T1000 (cell line): ENCODE measurements at places on chromosomes 13 and 19.

DNA sequence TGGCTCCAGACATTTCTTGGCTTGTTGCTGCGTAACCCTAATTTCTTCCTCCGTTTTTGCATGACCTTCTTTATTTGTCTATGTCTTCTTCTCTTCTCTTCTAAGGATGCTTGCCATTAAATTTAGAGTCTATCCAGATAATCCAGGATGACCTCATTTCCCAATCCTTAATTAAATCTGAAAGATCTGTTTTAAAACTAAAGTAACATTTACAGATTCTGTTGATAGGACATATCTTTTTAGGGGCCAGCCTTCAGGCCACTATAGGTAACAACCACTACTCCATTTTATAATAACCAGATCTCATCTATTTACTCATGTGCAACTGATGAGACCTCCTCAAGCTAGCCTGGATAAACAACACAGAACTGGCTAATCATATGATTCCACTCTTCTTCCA, 490.5 kb upstream of the SLC10A2 start:
- DNase-seq: no peak

DNA sequence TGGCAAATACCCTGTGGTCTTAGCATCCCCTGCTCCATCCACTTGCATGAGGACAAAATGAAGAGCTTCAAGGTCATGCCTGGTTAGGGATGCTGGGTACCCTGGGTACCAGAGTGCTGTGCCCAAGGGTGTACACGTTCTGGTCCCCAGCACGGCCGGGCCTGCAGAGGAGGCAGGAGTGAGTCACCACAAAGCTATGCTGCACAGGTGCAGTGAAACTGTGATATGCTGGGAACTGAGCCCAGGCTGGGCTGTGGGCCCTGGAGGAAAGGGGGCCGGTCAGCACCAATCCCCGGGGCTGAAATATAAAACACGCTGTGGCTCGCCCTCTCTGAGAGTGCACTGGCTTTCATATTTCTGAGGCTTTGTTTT, 95.1 kb downstream of the TSHZ3 start:
- DNase-seq: no peak

DNA sequence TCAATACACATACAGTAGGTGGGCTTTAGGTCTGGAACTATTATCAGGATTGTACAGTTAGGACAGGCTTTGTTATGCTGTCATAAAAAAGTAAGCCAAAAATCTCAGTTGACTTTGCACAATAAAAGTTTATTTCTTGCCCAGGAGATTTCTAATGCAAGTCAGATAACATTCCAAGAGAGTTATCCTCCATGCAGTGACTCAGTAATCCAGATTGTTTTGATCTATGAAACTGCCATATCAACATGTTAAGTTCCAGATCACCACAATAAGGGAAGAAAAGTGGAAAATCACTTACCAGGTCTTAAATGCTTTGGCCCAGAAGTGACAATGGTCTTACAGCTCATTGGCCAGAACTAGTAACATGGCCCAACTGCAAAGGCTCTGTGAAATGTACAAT, 636.2 kb upstream of the KLF12 start:
- DNase-seq: no peak

- DNase-seq: no peak
These were observed 22.4 kb downstream of the EPSTI1 start for GRCh38 chr13:42969565-42970172.

DNA sequence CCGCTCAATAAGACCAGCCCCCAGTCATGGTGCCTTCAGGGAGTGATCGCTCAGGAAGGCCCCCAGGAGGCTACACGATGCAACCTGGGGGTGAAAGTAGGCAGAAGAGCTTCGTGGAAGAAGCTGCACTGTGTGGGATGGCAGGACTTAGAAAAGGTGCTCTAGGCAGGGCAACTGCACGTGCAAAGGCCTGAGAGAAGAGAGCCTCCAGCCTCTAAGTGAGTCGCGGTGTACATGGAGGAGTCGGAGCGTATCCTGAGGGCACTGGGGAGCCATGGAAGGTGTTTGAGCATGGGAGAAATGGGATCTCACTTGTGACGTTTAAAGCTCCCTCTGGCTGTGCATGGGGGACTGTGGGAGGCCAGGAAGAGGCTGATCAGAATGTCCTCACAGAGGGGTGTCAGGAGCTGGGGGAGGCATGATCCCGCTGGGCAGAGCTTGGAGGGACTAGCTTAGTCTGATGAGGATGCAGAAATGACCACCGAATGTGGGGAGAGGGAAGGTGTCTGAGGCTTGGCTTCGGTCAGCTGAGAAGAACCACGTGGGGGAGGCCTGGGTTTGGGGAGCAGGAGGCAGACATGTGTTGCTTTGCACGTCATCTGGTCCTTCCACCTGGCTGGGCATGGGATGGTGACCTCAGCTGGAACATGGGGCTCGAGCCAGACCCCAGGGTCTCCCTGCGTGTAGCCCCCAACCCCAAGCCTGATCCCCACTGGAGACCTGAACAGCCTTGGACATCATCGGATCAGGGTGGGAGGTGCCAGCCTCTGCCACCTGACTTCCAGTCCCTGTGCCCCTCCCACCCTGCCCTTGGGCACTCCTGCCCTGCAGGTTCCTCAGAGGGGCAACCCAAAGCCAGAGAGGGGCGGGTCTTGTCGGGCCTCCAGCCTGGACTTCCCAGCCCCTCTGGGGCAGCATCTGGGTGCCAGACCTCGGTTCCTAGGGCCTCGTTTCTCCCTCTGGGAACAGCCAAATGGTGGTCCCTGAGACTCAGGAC, 1.1 kb downstream of the APC2 start:
- DNase-seq: no peak

DNA sequence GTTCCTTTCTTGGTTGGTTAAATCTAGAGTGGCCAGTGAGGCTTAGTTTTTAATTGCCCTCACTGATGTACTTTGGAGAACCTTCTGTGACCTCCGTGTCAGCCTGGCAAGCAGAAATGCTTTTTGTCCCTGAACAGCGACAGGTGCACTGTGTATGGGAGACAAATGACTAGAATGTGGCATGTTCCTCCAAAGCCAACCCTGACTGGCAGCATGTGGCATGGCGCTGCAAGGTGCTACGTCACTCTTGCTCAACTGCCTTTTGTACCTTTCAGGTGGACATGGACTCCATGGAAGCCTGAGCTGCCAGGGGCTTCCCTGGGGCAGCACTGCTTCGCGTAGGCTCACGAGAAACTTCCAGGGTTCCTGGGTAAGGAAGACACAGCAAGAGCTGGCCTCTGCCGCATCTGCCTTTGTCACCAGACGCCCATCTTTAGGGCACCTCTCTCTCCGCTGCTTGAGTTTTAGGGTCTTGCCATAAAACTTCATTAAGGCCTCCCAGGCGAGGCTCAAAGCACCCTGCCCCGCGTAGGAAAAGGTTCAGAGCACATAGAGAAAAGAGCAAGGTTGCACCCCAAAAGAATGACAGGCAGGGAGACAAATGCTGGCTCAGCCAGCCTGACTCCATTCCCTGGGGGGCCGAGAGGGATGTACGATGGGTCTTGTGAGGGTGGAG, 167.1 kb upstream of the SOX1 start:
- no peak for DNase-seq

DNA sequence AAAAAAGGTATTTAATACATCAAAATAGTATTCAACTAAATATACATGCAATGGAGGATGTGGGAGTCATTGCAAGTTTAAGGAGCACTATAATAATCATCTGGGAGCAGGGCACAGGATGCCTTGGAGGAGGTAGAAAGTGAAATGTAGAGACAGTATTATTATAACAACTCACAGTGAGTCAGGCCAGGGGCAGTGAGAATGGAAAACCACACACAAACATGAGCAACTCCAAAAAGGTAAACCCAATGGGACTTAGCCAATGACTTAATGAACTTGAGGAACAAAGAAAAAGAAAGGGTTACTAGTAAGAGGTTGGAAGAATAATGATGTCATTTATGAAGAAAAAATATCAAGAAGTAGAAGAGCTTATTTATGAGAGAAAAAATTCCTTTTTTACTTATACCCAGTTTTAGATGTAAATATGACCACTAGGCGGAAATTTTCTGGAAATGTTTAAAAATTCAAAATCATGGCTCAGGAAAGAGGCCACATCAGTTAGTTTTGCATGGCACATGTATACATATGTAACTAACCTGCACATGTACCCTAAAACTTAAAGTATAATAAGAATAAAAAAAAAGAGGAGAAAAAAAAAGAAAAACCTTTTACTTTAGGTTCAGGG, 389.3 kb downstream of the SUCLA2 start:
- no peak for DNase-seq

DNA sequence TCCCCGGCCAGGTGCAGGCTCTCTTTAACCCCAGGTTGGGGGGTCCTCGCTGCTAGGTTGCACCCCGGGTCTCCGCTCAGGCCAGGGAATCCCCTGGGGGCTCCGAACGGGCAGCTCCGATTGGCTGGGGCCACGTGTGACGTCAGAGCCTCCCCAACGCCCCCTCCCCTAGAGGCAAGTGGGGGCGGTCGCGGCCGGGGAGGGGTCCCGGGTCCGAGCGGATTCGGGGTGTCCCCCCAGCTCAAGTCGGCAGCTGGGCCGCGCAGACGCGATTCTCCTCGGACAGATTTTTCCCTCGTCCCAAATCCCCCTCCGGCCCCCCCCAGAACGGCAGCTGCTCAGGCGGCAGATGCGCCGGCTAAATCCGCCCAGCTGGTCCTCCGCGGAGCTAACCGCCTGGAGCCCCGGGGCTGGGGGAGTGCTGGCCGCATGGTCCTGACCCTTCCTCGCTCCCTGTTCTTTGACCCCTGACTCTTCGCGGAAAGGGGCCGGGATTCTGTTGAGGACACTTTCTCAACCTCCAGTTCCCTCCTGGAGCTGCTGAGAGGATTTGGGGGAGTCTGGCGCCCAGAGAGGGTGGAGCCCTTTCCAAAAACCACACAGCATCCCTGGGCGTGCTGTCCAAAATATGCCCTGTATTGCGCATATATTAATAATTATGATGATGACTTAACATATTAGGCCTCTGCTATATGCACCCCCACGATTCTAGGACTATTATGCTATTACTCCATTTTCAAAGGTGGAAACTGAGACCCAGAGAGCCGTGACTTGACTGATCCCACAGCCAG, 25.4 kb upstream of the SEMA6B start:
- no peak for DNase-seq

DNA sequence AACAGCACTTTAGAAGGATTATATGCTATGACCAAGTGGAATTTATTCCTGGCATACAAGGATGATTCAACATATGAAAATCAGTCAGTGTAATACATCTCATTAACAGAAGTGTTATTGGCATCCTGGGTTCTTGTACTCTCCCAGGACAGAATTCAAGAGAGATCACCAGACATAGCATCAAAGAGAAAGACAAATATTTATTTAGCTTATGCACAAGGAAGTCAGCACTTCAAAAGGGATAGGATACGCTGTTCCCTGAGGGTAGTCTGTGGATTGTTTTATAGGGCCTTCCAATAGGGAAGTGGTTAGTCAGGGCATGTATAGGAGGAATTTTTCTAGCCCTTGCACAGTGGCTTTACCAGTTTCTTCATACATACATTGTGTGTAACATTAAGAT, 1238.0 kb downstream of the PCDH17 start:
- no peak for DNase-seq

DNA sequence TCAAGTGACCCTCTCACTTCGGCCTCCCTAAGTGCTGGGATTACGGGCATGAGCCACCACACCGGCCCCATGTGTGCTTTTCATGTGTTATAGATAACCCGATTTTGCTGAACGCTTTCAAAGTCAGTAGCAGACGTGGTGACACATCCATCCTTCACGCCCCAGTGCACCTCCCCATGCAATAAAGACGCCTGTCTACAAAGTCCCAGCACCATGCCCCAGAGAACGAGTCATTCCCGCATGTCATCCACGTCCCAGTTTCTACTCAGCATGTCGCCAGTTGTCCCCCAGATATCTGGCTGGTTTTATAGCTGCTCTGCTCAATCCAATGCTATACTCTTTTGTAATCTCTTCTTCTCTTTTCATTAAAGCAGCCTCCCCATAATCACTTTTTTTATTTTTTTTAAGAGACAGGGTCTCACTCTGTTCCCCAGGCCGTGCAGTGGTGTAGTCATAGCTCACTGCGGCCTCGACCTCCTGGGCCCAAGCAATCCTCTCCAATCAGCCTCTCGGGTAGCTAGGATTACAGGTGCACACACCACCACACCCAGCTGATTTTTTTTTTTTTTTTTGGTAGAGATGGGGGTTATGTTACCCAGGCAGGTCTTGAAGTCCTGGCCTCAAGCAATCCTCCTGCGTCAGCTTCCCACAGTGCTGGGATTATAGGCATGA, 42.5 kb downstream of the DNM2 start:
- no peak for DNase-seq

GRCh38 chr13:72504131-72504841, 223.1 kb downstream of the MZT1 start:
- no peak for DNase-seq

- no peak for DNase-seq
These were observed 2.1 kb upstream of the WASF3 start for GRCh38 chr13:26555413-26555812.

DNA sequence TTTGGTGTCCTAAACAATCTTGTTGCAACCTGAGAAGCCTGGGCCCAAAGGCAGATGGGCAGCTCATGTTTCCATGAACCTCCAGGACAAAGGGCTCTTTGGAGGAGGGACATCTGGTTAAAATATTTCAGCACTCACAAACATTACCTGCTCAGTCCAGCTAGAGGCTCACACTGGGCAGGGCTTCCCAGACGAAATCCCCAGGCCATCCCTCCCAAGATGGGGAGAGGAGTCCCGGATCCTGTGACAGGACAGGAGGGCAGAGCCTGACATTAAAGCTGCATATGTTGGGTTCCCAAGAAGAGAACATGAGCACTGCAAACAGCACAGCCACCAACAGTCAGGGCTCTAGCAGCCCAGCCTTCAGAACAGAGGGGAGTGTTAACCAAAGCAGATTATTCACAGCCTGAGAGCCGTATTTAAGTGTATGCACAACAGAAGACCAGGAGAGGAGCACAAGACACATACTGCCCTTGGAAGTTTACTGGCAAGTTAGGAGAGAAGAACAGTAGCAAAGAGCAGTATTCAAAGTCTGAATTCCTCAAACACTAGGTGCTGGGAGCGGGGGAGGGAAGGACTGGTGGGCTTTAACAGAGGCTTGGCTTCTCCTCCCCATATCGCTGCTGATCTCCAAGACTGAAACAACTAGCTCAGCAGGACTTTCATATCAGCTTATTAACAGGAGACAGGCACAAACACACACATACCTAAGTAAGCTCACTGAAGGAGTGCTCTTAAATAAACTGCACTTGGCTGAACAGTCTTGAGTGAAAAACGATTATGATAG, 12.3 kb downstream of the ATP7B start:
- DNase-seq: no peak

DNA sequence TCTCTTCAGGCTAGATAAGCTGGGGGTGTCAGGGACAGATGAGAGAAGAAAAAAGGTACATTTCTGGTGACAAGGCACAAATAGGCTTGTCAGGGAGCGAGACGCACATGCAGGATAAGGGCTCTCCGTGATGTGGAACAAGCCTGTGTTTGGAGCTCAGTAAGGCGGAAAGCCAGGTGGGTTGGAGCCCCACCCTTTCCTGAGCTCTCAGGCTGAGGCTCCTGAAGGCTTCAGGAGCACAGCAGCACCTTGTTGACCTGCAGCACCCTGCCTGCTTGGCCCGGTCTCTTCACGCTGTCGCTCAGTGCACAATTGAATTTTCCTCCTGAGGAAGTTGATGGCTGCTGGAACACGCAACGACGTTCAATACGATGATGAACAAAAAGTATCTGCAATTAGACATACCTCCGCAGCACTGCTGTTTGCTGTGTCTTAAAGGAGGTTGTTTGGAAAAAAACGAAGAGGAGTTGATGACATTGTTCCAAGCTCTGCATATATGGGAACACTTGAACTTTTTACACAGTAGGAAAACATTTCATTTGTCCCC, 29.3 kb downstream of the SERP2 start:
- DNase-seq: no peak
